ENCODE measurements at places on chromosomes 12 and 14.
A peak's percentile ranks its signal among the peaks of the same experiment; 100 is the strongest.

GRCh38 chr14:55711175-55711811, 131.3 kb downstream of the KTN1 start:
- no peak for DNase-seq

DNA sequence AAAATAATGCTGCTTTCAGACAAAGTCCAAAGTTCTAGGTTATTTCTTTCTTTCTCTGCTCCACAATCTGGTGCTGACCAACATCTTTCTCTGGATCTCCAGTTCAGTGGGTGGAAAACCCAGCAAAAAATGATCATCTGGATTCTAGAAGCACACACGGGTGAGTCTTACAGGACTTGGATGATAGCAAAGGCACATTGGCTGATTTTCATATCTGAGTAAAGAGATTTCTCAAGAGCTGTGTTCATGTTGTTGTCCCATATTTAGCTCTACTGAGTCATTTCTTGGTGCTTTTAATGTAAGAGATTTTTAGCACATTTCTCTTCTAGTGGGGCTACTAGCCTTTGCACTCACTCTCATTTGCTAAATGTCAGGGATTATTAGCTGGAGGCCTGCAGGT, 336.7 kb downstream of the GALC start:
- no peak for DNase-seq

- no peak for DNase-seq
Observed at GRCh38 chr14:29752221-29752923, 175.3 kb downstream of the PRKD1 start.

DNA sequence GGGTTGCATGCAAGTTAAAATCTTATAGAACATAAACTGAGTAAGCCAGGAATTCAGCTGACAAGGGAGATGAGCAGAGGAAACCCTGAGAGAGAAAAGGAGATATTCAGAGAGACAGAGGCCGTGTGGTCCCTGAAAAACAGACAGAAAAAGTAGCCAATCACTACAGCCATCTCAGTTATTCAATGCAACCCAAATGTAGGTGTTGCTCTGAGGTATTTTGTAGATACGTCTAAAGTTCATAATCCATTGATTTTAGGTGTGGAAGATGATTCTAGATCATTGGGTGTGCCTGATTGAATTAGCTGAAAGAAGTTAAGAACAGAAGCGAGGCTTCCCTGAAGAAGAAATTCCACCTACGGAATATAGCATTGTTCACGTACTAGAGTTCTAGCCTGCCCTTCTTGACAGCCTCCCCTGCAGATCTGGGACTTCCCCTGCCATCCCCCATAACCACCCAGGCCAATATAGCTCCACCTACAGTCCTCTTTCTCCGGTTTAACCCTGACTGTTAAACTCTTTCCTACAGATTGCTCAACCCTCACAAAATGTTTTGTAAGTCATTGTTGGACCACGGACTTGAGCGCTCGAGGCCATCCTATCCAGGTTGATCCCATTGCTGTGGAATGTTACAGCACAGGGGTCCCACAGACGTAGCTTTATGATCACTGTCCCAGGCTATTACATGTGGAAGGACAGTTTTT, 21.7 kb downstream of the AICDA start:
- peak; percentile 13 for DNase-seq

GRCh38 chr12:88982694-88983093, 369.6 kb downstream of the DUSP6 start:
- DNase-seq: no peak

DNA sequence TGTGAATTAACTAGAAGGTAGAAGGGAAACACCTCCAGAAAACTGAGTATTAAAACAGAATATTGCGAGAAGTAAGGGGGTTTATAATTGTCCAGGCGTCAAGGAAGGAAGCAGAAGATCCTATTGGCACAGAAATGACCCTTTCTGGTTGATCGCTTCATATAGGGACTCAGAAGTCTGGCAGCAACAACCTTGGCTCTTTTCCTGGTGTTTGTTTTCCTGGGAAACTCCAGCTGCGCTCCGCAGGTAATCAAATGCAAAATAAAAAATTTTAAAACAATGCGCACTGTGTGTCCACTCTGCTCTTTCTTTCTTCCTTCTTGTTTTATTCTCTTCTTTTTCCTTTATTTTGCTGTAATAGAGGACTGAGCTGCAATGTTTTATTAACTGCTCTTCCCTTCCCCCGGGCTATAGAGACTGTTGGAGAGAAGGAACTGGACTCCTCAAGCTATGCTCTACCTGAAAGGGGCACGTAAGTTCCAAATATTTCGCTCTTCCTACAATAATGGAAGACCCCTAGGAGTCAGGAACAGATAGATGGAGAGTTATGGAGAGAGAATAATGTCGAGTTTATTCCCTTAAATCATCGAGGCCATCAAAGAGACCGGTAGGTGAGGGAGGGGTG, 737 bp downstream of the SPX start:
- no peak for DNase-seq

DNA sequence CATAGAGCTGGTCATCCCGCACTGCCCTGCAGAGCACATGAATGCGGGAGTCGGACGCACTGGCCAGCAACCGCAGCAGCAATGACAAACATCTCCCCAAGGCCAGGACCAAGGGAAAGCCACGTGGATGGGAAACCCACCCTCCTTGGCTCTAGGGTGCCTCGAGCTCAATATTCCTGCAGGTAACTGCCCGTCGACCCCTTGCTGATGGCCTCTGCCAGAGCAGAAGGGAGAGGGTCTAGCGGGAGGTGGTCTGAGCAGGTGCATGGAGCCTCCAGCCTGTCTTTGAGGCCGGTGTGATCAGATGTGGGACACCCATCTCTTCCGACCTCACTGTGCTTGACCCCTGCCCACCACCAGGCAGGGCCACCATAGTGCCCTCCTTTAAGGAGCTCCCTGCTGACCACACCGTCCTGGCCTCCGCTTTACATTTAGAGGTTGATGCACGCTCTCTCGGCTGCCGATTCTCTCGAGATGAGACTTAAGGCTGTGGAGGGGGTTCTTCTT, 89.7 kb downstream of the PIWIL1 start:
- no peak for DNase-seq

DNA sequence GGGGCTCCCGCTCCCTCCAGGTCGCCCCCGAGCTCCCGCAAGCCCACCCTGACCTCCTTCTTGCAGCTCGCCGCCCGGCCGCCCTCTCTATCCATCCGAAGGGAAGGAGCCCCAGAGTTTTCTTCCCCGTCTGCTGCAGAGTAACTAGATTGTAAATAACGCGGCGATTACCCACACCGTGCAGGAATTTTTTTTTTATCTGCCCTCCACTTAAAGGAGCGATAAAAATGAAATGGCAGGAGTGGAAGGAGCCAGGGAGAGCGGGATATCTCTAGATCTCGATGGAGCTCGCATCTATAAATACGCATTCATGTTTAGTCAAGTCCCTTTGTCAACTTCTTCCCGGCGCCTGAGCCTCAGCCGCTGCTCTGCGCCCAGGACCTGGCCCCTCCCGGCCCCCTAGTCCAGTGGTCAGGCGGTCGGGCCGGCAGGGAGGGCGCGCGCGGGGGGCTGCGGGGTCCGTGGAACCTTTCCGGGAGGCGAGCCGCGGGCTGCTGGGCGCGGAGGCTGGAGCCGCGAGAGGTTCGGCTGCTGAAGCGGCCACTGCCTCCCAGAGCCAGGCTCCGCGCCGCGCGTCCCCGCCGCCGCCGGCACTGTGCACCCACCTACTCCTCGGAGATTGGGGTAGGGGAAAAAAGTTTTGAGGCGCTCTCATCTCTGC, 386.0 kb downstream of the BCAT1 start:
- no peak for DNase-seq

- DNase-seq: no peak
Observed at GRCh38 chr12:105233041-105233905, 2.7 kb downstream of the APPL2 start.

DNA sequence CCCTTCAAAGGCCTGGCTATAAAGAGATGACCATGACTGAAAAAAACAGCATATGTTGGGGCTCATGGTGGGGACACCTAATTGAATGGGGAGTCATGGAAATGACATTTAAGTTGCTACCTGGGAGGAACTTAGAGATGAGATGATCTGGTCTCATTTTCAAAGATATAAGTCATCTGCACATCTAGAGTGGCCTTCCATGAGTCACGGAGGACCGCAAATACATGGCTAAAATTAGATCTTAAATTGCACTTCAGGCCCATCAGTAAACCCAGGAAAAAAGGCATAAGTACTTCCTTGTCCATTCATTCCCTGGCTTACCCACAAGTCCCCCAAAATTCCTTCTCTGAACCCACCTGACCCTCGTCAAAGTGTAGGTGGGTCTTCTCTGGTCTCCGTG, 53.4 kb downstream of the SPTB start:
- no peak for DNase-seq

- no peak for DNase-seq
Observed at GRCh38 chr14:91027561-91027960, 32.9 kb downstream of the RPS6KA5 start.

DNA sequence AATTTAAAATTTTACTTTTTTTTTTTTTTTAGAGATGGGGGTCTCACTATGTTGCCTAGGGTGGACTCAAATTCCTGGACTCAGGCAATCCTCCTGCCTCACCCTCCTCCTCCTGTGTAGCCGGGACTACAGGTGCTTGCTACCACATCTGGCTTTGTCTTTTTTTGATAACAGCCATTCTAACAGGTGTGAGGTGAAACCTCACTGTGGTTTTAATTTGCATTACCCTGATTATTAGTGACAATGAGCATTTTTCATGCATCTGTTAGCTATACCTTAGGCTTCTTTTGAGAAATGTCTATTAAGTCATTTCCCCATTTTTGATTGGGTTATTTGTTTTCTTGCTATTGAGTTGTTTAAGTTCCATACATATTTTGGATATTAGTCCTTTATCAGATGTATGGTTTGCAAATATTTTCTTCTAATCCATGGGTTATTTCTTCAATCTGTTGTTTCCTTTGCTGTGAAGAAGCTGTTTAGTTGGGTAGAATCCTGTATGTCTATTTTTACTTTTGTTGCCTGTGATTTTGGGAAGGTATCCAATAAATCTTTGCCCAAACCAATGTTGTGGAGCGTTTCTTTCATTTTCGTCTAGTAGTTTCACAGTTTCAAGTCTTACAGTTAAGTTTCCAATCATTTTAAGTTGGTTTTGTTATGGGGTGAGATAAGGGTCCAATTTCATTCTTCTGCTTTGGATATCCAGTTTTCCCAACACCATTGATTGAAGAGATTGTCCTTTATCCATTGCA, 86.1 kb downstream of the MYF5 start:
- no peak for DNase-seq

DNA sequence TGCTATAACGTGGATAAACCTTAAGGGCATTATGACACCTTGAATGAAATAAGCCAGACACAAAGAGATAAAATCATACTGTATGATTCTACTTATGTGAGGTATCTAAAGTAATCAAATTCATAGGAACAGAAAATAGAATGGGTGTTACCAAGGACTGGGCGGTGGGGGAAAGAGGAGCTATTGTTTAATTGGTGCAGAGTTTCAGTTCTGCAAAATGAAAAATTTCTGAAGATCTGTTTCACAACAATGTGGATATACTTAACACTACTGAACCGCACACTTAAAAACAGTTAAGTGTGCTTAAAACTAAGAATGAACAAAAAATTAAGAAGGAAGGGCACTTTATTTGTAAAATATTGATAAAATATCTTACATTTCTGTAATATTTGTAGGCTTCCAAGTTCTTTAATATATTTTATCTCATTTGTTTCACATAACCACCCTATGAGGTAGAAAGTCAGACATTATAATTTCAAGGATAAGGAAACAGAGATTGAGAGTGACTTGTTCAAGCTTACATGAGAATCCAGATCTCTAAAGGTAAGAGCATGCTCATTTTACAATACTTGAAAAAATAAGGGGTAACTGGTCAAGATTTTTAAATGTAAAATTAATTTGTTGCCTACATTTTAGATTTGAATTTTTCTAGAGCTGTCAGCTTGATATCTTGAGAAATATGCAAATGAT, 14.9 kb downstream of the LTA4H start:
- DNase-seq: peak; percentile 32

GRCh38 chr12:22527999-22528398, 16.3 kb downstream of the C2CD5 start:
- DNase-seq: no peak
